ENCODE measurements at places on chromosomes 4 and X. TPM values are rescaled to one million over a fixed set of nuclear protein-coding genes. Genes with fewer than 3 reads are reported as not detected.

DNA sequence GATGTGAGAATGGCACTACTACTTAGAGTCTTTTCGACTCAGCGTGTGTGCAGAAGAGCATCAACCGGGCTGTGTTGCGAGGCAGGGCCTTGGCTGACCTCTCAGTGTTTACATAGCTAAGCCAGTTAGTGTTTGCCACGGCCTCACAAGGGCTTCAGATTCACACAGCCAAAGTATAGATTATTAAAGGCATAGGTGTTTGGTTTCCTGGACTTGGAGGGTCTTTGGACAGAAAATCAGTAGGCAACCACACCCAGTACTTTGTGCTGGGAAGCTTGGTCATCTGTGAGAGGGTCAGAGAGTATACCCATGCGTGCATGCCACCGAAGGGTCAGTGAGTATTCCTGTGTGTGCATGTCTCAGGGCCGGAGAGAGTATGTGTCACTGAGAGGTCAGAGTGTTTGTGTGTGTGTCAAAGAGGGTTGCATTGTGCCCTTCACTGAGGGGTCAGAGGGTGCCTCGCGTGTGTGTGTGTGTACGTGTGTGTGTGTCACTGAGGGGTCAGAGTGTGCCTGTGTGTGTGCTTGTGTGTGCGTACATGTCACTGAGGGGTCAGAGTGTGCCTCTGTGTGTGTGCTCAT is 69.7 kb upstream of the MSANTD1 start:
- H3K4me3 ChIP-seq, result no peak overlapping the region
- no peaks in the 10 kb centered on the region for H3K27me3 ChIP-seq
- H3K36me3 ChIP-seq, result peaks cover 61% of the 10 kb centered on the region
- H3K27ac ChIP-seq, result peak overlapping the region; percentile 10

DNA sequence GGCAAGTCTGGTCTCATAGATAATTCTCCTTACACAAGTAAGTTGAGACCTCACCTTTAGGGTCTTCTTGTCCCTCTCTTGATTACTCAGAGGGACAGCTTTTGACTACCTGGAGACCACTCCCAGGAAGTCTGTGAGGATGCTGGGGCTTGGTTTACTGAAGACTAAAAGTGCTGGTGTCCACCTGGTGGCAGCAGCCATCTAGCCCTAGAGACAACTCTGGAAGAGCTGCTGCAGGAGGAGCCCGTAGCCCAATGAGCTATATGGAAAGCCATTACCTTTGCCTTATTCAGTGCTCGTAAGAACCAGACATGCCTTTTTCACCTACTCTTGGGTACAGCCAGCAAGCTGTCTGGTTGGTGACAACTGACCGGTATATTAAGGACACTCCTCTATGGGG is 7.3 kb downstream of the FGFBP2 start:
- H3K36me3 ChIP-seq, result peaks cover 15% of the 10 kb centered on the region
- 0 out of 2 replicates have a peak, but pooled peaks cover 4% of the 10 kb centered on the region for H3K27me3 ChIP-seq
- H3K4me1 ChIP-seq, result peaks cover 12% of the 10 kb centered on the region
- no peak overlapping the region for H3K27ac ChIP-seq
- DNase-seq, result no peak
- no peak overlapping the region for H3K4me3 ChIP-seq

DNA sequence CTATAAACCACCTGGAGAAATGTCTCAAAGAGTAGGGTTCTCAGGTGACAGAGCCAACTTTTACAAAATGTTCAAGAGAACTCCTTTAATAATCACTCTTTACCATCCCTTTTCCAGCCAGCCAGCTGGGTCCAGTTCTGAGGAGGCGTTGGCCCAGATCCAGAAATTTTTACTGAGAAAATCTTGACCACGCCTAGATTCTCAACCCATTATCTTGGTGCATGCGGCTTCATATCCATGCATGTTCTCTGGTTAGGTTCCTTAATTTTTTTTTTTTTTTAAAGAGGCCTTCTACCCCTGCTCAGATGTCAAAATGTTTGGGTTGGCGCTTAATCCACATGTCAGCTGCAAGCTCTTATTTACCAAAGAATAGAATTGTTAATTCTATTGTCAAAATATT is 12.0 kb upstream of the MAP7D2 start:
- H3K36me3 ChIP-seq, result peaks cover 29% of the 10 kb centered on the region
- H3K4me1 ChIP-seq, result no peaks in the 10 kb centered on the region
- no peaks in the 10 kb centered on the region for H3K27me3 ChIP-seq
- no peak for DNase-seq

GRCh38 chr4:73885574-73886267 is 16.5 kb downstream of the CXCL1 start:
- H3K36me3 ChIP-seq, result no peaks in the 10 kb centered on the region
- no peak overlapping the region for H3K4me3 ChIP-seq
- H3K27ac ChIP-seq, result no peak overlapping the region
- no peaks in the 10 kb centered on the region for H3K27me3 ChIP-seq
- DNase-seq, result no peak
- H3K4me1 ChIP-seq, result peaks cover 8% of the 10 kb centered on the region

GRCh38 chr4:337932-338758 is 531 bp downstream of the ZNF141 start:
- DNase-seq, result peak; percentile 13
- peak overlapping the region; percentile 99 for H3K4me3 ChIP-seq
- peaks cover 19% of the 10 kb centered on the region for H3K36me3 ChIP-seq
- H3K4me1 ChIP-seq, result peaks cover 37% of the 10 kb centered on the region

DNA sequence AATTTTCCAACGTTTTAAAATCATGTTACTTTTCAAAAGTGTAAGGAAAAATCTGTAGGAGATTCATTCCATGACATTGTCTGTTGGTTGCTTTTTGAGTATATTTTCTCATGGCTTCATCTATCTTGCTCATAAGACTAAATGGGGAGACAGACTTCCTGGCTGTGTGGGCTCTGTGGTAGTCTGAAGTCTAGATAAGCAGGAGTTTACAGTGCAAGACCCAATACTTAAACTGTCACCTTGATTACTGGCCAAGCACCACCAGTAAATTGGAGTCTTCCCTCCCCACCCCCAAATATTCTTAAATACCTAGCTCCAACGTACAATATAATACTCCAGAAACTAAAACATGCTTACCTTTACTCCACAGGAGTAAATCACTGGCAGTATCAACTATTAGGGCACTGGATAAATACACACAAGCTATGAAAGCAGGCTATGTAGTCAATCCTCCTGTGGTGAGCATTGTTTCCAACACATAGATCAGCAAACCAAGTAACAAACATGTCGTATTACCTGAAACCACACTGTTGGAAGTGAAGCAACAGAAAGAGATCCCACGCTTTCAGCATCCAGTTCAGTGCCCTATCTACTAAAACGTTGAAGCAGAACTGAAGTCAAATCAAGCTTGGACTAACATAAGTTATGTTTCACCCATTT is 6.2 kb downstream of the HNRNPD start:
- no peaks in the 10 kb centered on the region for H3K27me3 ChIP-seq
- H3K4me1 ChIP-seq, result peaks cover 71% of the 10 kb centered on the region
- no peak for DNase-seq
- peak overlapping the region; percentile 3 for H3K4me3 ChIP-seq

TRIM75 gene
- total RNA-seq, result not detected

- H3K4me1 ChIP-seq, result no peaks in the 10 kb centered on the region
- no peak overlapping the region for H3K4me3 ChIP-seq
- H3K36me3 ChIP-seq, result peaks cover 74% of the 10 kb centered on the region
- no peaks in the 10 kb centered on the region for H3K27me3 ChIP-seq
- peak overlapping the region; percentile 74 for H3K27ac ChIP-seq
Observed at GRCh38 chr4:2944091-2944482, 19.1 kb downstream of the NOP14 start.

TLL1 gene
- 0.46 TPM for total RNA-seq

RNF150 gene
- 7.0 TPM for total RNA-seq

DNA sequence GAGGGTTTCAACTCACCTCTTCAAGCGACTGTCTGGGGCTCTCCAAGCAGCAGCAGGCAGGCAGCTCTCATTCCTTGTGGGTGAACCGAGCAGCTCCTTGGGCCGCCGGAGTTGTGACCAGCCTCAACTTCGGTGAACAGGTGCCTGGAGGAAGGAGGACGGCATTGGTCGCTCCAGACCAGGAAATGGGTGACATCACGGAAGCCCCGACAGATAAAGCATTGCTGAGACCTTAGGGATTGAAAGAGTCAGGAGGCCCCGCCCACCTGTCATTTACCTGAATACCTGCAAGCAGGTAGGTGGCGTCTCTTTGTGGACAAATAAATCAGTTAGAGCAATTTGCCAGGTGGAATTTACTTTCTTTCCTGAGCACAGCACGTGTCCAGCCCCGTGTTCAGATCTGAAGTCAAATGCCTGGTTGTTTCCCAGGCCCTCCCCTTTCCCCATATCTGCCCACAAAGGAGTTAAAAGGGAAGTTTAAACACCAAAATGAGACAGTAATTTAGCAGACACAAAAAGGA is at the start of gene LNX1:
TSS of gene LNX1 (minus strand) at position 115 of the 521 bp plus-strand sequence. CDS start 17,484 bp downstream, outside the sequence.
- H3K4me3 ChIP-seq, result peak within 1 kb of the TSS; percentile 77
- H3K27ac ChIP-seq, result peak within 1 kb of the TSS; percentile 100
- H3K36me3 ChIP-seq, result no peaks in the 10 kb centered on the region
- peaks cover 59% of the 10 kb centered on the region for H3K4me1 ChIP-seq
- peak; percentile 93 for DNase-seq

- no peak for DNase-seq
- H3K27ac ChIP-seq, result no peak overlapping the region
Observed at GRCh38 chr4:53193111-53193510, 172.8 kb downstream of the SCFD2 start.

- no peak for DNase-seq
- peak overlapping the region; percentile 68 for H3K4me3 ChIP-seq
- H3K4me1 ChIP-seq, result peaks cover 78% of the 10 kb centered on the region
- peaks cover 27% of the 10 kb centered on the region for H3K27me3 ChIP-seq
- no peaks in the 10 kb centered on the region for H3K36me3 ChIP-seq
Observed at GRCh38 chrX:40083120-40083978, 14.4 kb downstream of the BCOR start.

- 0 out of 2 replicates have a peak, but pooled peaks cover 13% of the 10 kb centered on the region for H3K36me3 ChIP-seq
- DNase-seq, result no peak
- H3K27me3 ChIP-seq, result no peaks in the 10 kb centered on the region
- H3K4me3 ChIP-seq, result no peak overlapping the region
- peaks cover 10% of the 10 kb centered on the region for H3K4me1 ChIP-seq
Observed at GRCh38 chr4:55507612-55508011, 39.1 kb downstream of the CLOCK start.

DNA sequence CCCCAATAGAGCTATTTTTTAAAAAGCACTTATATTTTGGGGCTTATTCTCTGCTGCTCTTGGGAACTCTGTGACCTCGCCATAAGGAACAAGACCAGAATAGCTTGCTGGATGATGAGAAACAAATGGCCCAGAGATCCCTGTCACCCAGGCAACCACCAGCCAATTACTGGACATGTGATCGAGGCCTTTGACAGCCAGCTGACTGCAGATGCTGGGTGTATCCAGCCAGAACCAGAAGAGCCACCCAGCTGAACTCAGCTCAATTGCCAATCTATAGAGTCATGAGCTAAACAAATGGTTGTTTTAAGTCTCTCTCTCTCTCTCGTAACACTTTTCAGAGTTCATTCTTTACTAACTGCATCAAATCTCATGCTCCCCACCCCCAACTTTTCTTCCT is 24.4 kb upstream of the CITED1 start:
- H3K36me3 ChIP-seq, result peaks cover 13% of the 10 kb centered on the region
- peaks cover 24% of the 10 kb centered on the region for H3K4me1 ChIP-seq
- no peak overlapping the region for H3K4me3 ChIP-seq
- DNase-seq, result no peak
- no peak overlapping the region for H3K27ac ChIP-seq
- no peaks in the 10 kb centered on the region for H3K27me3 ChIP-seq

- no peaks in the 10 kb centered on the region for H3K36me3 ChIP-seq
- DNase-seq, result peak; percentile 46
- H3K4me1 ChIP-seq, result peaks cover 12% of the 10 kb centered on the region
- H3K27me3 ChIP-seq, result no peaks in the 10 kb centered on the region
- H3K27ac ChIP-seq, result no peak overlapping the region
- H3K4me3 ChIP-seq, result peak overlapping the region; percentile 58
Observed at GRCh38 chrX:134026565-134027311, 41.3 kb upstream of the GPC3 start.

DNA sequence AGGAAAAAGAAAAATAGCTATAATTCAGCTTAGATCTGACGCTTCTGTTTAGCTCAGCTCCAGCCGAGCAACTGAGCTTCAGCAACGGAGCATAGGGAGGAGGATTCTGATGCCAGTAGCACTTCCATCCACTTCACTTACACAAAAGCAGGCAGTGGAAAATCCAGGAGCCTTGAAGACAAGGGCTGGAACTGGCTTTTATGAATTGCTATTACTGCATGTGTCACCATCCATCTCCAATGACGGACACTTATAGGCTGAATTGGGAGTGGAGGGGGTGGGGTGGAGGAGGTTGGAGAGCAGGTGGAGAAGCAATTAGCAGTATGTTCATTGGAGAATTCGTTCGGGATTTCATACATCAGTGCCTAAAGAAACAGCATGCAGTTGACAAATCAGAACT is 15.6 kb downstream of the ENOX2 start:
- peaks cover 7% of the 10 kb centered on the region for H3K4me1 ChIP-seq
- no peaks in the 10 kb centered on the region for H3K36me3 ChIP-seq
- no peak for DNase-seq
- no peaks in the 10 kb centered on the region for H3K27me3 ChIP-seq

JADE3 gene
- total RNA-seq, result 19.2 TPM

DNA sequence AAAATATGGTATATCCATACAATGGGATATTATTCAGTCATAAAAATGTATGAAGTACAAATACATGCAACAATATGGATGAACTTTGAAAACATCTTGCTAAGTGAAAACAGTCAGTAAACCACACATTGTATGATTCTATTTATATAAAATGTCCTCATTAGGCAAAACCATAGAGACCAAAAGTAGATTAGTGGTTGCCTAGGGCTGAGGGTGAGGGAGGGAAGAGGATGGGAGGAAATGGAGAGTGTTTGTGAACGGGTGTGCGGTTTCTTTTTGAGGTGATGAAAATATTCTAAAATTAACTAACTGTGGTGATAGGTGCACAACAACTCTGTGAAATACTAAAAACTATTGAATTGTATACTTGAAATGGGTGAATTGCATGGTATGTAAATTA is 29.6 kb downstream of the TEX11 start:
- no peak overlapping the region for H3K27ac ChIP-seq
- H3K27me3 ChIP-seq, result no peaks in the 10 kb centered on the region
- no peaks in the 10 kb centered on the region for H3K36me3 ChIP-seq
- no peak for DNase-seq

GRCh38 chrX:7117587-7117986 is 29.9 kb upstream of the STS start:
- 0 out of 2 replicates have a peak overlapping the region, but pooled peaks have one; percentile 44 for H3K27ac ChIP-seq
- H3K27me3 ChIP-seq, result no peaks in the 10 kb centered on the region
- no peak overlapping the region for H3K4me3 ChIP-seq
- H3K4me1 ChIP-seq, result peaks cover 35% of the 10 kb centered on the region
- peaks cover 8% of the 10 kb centered on the region for H3K36me3 ChIP-seq
- no peak for DNase-seq

ATP2B3 gene
- total RNA-seq, result 0.32 TPM

GRCh38 chr4:56200275-56200674 is 187.0 kb downstream of the AASDH start:
- no peaks in the 10 kb centered on the region for H3K4me1 ChIP-seq
- DNase-seq, result no peak
- H3K36me3 ChIP-seq, result no peaks in the 10 kb centered on the region

Measured in WTC11 (cell line).